CD4-positive, alpha-beta T cell (primary cell): ENCODE measurements at places on chromosomes 3 and 15.
A peak's percentile ranks its signal among the peaks of the same experiment; 100 is the strongest.

- DNase-seq, result no peak
These were observed 49.2 kb downstream of the FAH start for GRCh38 chr15:80202016-80202315.

GRCh38 chr3:99485286-99485685, 153.1 kb upstream of the COL8A1 start:
- DNase-seq, result no peak

DNA sequence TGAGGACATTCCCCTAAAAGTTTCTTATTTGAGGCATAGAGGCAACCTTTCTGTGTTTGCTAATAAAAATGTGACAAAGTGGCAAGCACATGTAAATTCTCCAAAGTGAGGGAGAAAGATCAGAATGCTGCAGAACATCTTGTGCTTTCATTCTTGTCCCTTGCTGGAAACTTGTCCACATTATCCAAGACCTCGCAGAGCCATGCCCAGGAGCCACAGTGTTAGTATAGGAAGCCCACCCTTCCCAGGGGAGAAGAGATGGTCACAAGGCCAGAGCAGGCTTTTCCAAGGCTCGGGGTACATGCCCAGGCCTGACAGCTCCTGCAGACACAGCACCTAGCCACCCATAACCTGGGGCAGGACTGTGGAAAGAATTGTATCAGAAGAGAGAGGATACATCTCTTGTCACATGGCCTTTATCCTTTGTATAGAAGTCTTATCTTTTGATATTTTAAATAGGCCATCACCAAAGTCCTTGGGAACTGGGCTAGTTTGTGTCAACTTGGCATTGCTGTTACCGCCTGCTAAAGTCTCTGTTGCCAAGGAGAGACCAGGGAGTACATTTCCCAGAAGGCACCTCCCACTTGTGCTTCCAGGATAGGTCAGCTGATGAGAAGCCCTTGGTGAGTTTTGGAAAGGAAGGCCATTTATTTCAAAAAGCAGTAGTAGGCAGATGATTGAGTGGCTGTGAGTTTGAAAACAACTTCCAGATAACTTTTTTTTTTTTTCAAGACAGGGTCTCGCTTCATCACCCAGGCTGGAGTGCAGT, 10.5 kb downstream of the DLEC1 start:
- DNase-seq, result no peak

DNA sequence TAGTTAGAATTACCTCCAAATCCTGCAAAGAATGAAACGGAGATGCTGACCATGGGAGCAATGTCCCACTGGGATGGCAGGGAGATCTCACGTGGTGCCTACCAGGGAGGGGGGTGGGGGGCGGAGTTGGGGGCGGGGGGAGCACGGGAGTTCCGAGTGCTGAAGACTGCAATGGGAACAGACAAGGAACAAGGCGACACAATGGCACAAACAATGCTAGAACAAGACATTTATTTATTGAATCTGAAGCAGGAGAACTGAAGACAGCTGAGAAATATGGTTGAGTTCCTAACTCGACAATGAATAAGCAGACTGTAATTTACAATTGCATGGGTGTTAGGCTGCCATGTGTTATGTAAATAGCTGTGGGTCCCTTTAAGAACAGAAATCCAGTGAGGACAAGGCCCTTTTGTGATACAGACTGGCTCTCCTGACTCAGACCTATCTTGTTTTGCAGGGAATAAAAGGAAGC, 91.2 kb downstream of the AQP9 start:
- no peak for DNase-seq

DNA sequence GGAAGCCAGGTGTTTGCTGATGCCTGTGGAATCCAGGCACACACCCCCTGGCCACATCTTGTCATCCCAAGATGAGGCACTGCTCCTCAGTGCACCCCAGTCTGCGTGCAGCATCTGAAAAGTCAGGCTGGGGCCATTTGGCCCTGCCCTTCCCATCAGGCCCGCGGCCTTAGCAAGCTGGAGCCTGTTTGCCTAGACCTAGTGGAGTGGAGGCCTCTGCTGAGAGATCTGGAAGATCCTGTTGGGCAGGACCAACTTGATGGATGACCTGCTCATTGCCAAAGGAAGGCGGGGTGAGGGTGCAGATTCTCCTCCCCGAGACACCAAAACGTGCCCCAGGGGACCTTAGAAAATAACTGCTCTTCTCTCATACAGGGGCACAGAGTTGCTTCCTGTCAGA, 220.2 kb downstream of the SHQ1 start:
- no peak for DNase-seq

DNA sequence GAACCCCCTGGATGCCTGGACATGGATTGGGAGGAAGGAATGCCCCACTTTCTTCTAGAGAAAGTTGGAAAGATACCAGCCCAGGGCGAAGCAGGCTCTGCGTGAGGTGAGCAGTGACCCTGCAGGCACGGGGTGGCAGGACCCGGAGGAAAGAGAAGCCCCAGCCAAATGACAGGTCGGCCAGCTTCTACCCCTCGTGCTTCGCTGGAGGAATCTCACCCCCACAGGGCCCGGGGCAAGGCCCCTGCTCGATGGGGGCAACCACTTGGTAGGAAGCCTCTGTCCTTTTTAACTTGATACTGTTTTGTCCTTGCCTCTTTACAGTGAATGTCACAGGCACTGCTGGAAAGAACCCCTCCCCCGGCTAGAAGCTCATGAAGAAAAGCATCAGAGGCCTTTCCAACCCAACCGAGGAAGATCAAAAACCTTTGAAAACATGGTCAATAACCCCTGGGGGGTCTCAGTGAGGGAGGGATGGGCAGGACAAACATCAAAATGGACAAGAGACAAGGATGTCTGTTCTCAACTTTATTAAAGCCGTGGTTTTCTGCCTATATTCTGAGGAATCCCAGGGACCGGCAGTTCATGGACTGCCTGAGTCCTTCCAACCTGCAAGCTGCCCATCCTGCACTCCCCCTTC, 54.4 kb downstream of the SH3BP5 start:
- DNase-seq, result no peak

GRCh38 chr3:170572665-170573253, 13.1 kb downstream of the SLC7A14 start:
- no peak for DNase-seq

- no peak for DNase-seq
These were observed 47.2 kb downstream of the IGSF11 start for GRCh38 chr3:118987477-118987876.

DNA sequence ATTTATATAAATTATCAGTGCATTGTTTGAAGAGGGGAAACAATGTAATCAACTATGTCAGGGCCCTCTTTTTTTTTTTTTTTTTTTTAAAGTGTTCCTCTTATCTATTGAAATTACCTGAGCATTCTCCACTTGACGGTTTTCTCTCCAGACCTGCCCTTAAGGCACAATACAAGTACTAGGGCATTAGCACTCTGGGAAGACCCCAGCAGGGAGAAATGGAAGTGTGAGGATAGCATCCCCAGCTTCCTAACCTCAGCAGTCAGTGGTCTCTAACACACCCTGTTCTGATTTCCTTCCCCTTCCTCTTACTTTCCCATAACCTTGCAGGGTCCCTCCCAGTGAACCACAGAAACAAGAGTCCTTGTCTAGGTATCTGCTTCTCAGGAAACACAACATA, 458.3 kb upstream of the ARL6 start:
- no peak for DNase-seq

DNA sequence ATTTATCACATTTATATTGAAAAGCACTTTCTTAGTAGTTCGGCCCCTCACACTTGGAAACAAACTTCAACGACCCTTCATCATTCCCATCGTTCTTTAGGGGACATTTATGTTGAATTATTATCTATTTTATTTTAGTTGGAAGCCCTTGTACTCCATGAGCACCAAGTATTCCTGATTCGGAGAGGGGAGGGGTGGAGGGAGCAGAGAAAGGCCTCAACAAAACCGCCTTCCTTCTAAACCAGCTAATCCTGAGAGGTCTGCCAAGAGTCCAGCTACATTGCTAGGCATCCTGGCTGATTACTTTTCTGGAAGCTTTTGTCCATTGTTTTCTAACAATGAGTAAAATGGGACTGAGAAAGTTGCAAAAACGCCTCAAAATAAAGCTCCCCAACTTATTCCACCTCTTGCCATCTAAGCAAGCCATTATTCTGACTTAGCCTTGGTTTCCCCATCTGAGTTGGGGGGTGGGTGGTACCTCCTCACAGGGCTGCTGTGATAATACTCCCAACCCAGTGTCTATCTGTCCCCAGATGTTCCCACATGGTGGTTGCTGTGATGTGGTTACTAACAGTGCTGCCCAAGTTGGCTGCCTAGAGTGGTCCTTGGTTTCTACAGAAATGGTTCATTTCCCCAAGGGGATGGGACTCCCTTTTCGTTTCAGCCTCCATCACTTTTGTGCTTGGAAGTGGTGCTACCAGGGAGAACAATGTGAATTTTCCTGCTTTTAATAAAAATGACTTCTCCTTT, 1.2 kb upstream of the TMEM158 start:
- DNase-seq, result no peak

- DNase-seq, result no peak
These were observed at the start of gene GRAMD2A for GRCh38 chr15:72197460-72198355. Gene GRAMD2A, minus strand, starts transcription at chr15:72197787.

DNA sequence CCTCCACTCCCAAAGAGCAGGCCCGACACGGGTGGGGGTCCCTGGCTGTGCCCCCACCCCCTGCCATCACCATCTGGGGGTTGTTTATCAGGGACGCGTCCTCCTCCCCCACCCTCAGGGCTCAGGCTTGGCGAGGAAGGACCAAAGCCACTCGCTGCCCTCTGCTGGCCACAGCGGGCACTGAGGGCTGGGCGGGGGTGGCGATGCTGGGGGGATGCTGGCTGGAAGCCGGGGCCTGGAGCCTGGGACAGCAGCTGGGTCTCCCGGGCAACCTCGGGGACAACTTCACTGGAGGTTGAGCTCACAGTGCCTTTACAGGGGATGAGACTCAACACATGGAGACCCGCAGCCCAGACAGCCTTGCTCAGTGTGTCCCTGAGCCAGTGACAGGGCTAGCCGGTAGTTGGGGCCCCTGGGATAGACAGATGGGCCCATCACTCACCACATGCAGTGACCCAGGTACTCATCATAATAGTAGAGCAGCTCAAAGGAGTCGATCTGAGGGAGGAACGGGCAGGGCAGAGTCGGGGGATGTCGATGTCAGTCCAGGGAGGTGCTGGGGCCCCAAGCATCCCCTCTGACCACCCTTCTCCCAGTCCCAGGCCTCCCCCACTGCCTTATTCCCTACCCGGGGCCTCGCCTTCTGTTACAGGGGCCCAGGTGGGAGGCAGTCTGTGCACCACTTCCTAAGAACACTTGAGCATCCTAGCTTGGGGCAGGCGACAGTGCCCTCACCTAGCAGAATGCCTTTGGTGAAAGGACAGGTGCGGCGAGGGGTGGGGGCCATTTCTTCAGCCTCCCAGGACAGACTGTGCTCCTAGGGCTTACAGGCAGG, 5.9 kb upstream of the CALML4 start:
- DNase-seq, result peak; percentile 24

GRCh38 chr15:80567721-80568157, 127.4 kb upstream of the ABHD17C start:
- no peak for DNase-seq

DNA sequence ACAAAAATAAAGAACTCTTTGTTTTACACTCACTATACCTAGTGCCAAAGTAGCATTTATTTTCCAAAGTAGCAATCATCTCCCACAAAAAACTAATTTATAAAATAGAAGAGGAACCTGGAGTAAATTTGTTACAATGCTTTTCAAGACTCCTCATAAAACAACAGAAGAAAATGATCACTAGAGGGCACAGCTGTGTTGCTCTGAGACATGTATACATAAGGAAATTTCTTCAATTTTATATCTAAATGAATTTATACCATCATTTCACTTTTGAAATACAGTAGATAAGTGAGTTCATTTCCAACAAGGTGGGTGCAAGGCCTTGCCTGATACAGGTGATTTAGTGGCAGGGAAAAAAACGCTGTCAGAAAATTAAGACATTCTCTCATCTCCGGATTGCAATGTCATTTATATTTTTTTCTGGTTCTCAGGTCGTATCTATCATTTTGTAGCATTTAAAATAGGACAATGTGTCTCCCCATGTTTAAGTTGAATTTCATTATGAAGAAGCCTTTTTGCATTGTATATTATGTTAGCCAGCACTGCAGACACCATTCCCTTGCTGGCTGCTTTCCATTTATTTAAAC, 25.3 kb upstream of the ARHGEF26 start:
- no peak for DNase-seq

GRCh38 chr15:69758810-69759790, 306.5 kb downstream of the RPLP1 start:
- DNase-seq, result peak; percentile 96

- DNase-seq, result no peak
These were observed 144.4 kb upstream of the RARB start for GRCh38 chr3:25283613-25284012.

DNA sequence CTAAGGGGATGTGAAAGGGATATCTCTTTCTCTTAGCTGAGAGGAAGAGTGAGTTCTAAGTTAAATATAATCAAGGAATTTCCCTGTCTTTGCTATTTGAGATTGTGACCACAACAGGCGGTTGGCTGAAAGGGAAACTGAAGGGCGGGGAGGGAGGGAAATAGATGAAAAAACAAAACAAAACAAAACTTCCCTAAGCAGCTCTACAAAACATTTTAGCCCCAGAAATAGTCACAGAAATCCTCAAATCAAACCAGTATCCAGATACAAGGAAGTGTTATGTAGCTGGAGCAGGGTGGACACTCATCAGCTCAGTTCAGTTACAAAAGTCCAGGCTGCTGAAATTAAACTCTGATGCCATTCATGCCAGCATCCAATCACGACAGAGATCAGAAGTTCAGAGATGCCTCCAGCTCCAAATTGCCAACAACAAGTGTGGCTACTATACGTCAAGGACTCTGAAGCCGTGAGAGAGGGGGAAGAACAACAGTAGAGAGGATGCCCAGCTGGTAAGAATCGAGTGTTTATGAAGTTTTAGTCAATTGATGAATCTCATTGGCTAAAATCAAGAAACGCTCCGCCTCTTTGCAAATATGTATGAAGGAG, 319 bp upstream of the TP63 start:
- DNase-seq, result peak; percentile 43

- DNase-seq, result no peak
These were observed 21.3 kb downstream of the HOMER2 start for GRCh38 chr15:82931221-82931620.

GRCh38 chr3:184366619-184367289, 5.2 kb downstream of the POLR2H start:
- no peak for DNase-seq

GRCh38 chr3:75265897-75266296, 398.2 kb upstream of the FRG2C start:
- DNase-seq, result no peak

GRCh38 chr3:157958457-157958856, 147.8 kb downstream of the SHOX2 start:
- DNase-seq, result no peak

- DNase-seq, result no peak
These were observed 102.0 kb upstream of the BHLHE40 start for GRCh38 chr3:4877173-4877787.

- no peak for DNase-seq
These were observed 1.8 kb downstream of the FOXL2 start for GRCh38 chr3:138944929-138945708.

GRCh38 chr3:166531730-166532129, 694.5 kb upstream of the BCHE start:
- DNase-seq, result no peak

DNA sequence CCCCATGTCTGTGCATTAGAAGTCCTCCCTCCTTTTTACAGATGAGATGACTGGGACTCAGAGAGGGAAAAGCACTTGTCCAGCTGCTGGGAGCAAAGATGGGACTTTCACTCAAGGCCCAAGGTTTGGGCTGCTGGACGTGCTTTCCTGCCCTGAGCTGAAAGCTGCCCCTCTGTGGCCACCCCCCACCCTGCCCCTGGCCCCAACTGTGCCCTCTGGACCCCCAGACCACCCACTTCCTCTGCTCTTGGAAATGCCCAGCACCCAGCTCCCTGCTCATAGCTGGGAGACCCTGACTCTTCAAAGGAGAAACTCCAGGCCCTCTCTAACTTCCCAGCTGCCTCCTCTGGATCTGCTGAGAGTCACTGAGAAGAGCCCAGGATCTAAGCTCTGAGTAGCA, 20.7 kb downstream of the GRIP2 start:
- no peak for DNase-seq
